ENCODE measurements at places on chromosomes 11 and 22.

GRCh38 chr22:43919106-43919973, 4.3 kb upstream of the PNPLA3 start:
- no peak for DNase-seq

- no peak for DNase-seq
Measured at GRCh38 chr11:112524798-112525197, 264.1 kb upstream of the PLET1 start.

DNA sequence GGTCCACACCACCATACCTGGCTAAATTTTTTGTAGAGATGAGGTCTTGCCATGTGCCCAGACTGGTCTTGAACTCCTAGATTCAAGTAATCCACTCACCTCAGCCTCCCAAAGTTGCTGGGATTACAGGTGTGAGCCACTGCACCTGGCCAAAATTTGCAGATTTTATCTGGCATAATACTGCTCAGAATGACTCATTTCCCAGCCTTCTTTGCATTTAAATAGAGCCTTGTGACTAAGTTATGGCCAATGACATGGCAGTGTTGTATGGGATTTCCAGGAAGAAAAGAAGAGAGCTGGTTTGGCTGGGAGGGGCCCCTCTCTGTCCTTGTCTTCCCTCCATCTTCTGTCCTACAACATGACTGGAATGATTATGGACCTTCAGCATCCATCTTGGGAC, 55.8 kb downstream of the CCDC34 start:
- no peak for DNase-seq

DNA sequence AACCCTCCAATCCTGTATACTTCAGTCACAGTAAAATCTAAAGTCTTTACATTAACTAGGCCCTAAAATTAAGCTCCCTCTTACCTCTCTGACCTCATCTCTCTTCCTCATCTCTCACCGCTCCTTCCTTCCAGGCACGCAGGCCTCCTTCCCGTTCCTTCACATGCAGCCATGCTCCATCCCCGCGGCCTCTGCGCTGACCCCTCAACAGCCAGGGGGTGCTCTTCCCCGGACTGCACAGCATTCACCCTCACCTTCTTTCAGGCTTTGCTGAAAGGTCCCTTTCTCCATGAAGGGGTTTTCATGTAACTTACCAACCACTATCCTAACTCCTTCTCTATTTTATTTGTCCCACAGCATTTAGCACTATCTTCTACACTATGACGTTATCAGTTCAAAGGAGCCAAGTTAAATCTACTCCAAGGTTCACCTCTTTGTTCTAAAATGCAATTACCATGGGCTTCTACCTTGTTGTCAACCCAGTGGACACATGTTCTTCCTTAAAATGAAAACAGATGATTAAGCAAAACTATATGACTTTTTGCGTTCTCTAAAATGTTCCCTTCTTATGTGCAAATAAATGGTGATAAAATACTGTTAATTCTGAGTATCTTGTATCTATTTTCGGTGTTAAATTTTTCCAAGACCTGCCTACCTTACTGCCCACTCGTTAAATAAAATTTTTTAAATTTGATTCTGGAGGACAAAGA, 57.8 kb upstream of the APOA1 start:
- no peak for DNase-seq

DNA sequence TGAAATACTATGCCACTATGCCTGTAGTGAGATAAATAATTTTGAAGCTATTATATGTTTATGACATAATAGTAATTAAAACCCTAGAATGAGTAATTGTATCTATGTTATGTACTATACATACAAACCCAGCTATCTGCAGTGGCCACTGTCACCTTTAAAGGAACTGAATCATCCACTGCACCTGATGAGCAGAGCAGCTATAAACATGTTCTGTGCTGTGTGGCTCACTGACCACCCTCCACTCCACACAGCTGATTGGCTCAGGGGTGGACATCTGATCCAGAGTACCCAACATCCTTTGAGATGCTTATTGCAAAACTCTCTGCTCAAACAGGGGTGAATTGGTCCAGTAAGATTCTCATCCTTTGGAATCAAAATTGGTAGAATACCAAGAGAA, 19.2 kb upstream of the RRAS2 start:
- no peak for DNase-seq

All from activated naive CD4-positive, alpha-beta T cell (primary cell).